Stimulated activated CD4-positive, alpha-beta T cell treated with anti-CD3 and anti-CD28 coated beads, Interleukin-15, amount 100 ng/mL, for 1 hour (primary cell): ENCODE measurements at places on chromosomes 5 and 9.

DNA sequence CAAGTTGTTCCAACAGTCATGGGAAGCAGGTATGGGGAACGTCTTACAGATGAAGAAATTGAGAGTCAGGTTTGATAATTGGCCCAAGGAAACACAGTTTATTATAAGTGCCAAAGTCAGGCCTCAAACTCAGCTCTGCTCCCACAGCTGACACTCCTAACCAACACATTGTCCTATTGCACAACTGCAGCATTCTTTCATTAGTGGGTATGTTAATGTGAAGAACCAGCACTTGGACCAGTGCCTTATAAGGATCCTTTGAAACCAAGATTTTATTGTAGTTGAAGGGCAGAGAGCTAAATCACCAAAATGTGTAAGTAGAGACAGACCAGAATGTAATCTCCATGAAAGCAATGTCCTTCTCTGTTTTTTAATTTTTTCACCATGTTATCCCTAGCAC lies 56.1 kb downstream of the GRIA1 start:
- DNase-seq: no peak

DNA sequence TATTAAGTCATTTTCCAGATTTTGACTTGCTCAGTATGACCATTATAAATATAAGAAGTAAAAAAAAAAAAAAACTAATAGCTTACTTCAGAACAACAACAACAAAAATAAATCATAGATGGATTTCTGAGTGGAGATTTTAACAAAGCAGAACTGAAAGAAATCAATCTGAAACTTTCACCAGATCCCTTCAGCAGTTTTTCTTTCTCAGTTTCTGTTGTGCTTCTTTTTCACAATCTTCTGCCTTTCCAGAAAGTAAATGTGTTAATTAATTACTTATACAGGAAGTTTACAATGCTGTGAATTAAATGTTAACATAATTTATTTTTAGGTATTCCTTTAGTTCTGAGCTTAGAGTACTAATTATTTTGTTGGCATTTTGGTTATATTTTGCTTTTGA lies 73.5 kb downstream of the CHSY3 start:
- DNase-seq: no peak

- no peak for DNase-seq
Measured at GRCh38 chr5:127886081-127886480, 182.9 kb downstream of the CCDC192 start.

- DNase-seq: no peak
Measured at GRCh38 chr9:110240198-110240597, 16.1 kb downstream of the TXN start.

- DNase-seq: no peak
Measured at GRCh38 chr5:82885627-82886389, 191.4 kb downstream of the TMEM167A start.

GRCh38 chr5:40442346-40442745 lies 237.4 kb upstream of the PTGER4 start:
- no peak for DNase-seq

GRCh38 chr9:87277346-87277745 lies 220.3 kb upstream of the DAPK1 start:
- no peak for DNase-seq

DNA sequence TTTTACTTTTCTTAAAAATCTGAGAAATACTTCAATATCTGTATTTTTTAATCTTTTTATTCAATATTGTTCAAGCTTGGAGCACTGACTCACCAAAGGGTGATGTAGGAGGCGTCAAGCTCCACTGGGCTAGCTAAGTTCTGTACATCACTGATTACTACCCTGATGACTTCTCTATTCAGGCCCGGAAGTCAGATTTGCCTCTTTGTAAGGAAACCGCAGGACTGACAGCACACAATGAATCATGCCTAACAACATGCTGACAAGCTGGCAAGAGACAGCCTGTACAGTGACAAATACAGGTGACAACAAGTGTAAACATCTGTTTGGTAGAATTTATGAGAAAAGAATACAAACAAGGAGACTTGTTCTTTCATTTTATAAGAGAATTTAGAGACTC lies 627.9 kb upstream of the RORB start:
- no peak for DNase-seq

DNA sequence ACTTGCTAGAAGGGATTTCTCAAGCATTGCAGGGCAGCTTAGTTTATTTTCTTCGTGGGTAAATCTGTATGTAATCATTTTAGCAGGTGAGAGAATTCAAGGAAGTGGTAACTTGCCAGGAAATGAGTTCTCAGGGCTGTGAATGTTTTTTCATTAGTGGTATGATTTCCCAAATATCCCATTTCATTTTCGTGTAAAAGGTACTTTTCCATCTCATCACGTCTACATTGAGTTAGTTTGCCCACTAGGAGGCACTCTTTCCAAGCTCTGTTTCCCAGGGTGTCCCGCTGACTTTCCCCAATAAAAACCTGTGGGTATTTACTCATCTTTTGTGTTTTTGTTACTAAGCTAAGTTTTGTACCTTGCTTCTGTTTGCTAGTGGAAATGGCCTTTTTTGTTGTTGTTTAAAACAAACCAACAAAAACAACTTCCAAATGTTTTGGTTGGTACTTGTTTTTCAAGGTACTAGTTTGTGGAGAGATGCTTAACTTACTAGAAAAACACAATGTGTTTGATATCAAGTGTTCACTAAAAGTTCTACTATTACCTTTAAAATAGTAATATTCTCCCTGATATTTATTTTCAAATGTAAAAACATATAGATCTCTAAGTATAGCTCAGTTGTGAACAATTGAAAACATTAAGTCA lies 373.6 kb downstream of the ADGRV1 start:
- no peak for DNase-seq

- no peak for DNase-seq
Measured at GRCh38 chr5:25489834-25490538, 845.2 kb upstream of the CDH10 start.

DNA sequence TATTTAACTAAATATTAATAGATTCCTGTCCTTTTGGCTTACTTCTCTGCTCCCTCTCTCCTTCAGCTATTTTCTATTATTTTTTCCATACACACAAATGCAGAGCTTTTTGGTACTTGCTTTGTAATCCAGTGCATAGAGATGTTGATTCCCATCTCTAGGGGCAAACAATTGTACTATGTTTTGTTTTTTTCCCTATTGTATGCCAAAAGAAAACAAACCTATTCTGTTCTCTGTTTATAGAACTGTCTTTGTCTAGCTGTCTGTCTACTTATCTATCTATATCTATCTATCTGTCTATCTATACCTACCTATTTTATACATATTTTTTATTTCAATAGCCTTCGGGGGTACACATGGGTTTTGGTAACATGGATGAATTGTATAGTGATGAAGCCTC lies 121.6 kb upstream of the LIFR start:
- DNase-seq: no peak

DNA sequence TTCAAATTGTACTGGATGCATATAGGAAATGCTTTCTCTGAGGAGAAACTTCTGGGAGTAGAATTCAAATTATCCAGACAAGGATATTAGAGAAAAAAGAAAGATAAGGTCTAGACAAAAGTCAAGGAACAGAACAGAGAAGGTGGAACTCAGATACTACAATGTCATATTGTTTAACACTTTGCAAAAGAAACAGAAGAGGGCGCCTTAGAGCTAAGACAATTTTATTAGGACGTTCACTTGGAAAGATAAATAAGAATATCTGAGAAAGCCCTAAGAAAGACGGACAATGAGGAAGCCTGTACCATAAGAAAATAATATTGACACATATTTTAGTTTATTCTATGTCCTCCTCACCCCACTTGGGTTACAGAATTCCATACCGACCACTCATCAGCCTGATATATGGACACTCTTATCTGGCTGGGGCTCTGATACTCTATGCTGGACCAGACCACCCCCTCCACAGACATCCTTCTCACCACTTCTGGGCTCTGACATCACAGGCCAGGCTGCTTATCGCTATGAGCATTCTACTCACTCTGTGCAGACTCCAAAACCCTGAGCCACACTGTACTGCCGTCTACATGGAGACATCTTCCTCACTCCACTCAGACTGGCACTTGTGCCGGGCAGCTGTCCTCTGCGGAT lies 9.1 kb upstream of the AK3 start:
- DNase-seq: no peak
